CD4-positive, CD25-positive, alpha-beta regulatory T cell (primary cell): ENCODE measurements at places on chromosomes 1 and 21. TPM values are rescaled to one million over a fixed set of nuclear protein-coding genes. Genes with fewer than 3 reads are reported as not detected.

The BMP8A gene
- total RNA-seq = 0.35 TPM

The PDE4B gene
- total RNA-seq = 200 TPM

The HIPK1 gene
- 189 TPM for total RNA-seq

The ACTA1 gene
- total RNA-seq = not detected

The LGR6 gene
- total RNA-seq = 0.32 TPM

DNA sequence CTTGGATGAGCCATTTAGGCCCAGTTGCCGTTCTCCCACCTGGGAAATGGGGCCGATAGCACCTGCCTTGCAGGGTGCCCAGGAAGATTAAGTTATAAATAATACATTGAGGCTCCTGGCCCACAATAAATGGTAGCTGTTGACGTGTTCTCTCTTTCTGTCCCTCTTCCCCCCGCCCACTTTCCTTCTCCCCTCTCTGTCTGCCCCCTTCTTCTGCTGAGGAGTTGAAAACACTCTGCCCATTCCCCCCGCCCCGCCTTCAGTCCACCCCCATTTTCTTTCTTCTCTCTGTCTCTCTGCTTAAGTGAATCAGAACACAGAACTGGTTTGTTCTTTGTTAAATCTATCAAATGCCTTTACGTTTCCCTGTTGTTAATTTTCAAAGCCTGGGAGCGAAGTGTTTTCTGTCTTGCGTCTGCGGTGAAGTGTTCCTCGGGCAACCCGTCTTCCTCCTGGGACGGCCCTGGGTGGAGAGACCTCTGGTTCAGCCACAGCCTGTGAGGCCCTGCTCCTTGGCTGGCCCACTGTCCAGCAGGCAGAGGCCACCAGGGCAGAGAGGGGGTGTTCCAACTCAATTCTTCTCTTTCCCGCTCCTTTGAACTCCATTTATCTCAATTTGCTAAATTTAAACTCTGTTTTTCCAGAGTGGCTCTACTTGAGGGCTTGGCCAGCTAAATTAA is 29.3 kb upstream of the SELENON start:
- no peaks in the 10 kb centered on the region for H3K36me3 ChIP-seq
- no peak overlapping the region for H3K27ac ChIP-seq
- no peak overlapping the region for H3K4me3 ChIP-seq
- no peaks in the 10 kb centered on the region for H3K27me3 ChIP-seq
- peaks cover 40% of the 10 kb centered on the region for H3K4me1 ChIP-seq

DNA sequence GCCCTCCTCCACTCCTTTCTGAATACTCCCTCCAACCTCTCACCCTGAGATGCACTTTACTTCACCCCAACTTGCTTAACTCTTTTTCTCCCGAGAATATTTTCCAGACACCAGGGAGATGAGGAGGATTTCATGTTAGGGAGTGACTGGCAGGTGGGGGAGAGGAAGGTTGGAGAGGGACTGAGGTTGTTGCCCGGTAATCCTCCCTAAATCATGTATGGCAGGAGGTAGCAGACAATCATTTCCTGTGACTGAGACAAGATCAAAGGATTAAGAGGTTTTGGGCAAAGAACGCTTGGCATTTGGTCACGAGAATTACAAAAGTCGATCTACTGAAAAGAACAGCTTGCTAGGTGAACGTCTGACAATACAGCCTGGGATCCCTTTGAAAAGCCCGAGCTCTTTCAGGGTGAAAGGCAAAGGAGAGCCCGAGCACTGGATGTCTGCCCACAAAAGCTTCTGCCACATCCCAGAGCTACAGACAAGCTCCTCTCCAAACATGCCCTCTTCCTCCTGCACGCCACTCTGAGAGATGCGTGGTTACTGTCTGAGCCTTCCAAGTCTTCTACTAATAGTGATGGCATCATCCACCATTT is 154.1 kb downstream of the DAB1 start:
- H3K4me1 ChIP-seq = no peaks in the 10 kb centered on the region
- H3K27ac ChIP-seq = no peak overlapping the region
- no peaks in the 10 kb centered on the region for H3K27me3 ChIP-seq
- no peaks in the 10 kb centered on the region for H3K36me3 ChIP-seq
- no peak overlapping the region for H3K4me3 ChIP-seq

DNA sequence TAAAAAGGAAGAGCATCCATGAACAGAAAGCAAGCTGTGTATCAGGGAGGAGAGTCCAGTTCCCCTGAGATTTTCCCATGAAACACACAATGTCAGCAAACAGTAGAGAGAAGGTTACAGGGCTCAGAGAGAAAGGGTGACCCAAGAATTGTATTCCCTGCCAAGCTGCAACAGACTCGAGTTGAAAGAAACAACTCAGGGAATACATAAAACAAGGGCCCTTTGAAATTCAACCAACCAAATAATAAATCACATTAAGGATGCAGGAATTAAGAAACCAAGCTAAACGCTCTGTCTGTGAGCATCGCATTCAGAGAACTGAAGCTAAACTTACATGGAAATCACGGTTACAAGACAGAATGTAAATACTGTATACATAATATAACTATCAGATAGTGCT is 20.2 kb downstream of the S100A16 start:
- no peaks in the 10 kb centered on the region for H3K36me3 ChIP-seq
- no peak overlapping the region for H3K27ac ChIP-seq
- DNase-seq = no peak
- no peak overlapping the region for H3K4me3 ChIP-seq
- H3K4me1 ChIP-seq = peaks cover 1% of the 10 kb centered on the region
- no peaks in the 10 kb centered on the region for H3K27me3 ChIP-seq

GRCh38 chr1:17375651-17376050 is 3.7 kb downstream of the PADI6 start:
- no peak overlapping the region for H3K27ac ChIP-seq
- no peaks in the 10 kb centered on the region for H3K4me1 ChIP-seq
- H3K27me3 ChIP-seq = no peaks in the 10 kb centered on the region
- no peaks in the 10 kb centered on the region for H3K36me3 ChIP-seq

DNA sequence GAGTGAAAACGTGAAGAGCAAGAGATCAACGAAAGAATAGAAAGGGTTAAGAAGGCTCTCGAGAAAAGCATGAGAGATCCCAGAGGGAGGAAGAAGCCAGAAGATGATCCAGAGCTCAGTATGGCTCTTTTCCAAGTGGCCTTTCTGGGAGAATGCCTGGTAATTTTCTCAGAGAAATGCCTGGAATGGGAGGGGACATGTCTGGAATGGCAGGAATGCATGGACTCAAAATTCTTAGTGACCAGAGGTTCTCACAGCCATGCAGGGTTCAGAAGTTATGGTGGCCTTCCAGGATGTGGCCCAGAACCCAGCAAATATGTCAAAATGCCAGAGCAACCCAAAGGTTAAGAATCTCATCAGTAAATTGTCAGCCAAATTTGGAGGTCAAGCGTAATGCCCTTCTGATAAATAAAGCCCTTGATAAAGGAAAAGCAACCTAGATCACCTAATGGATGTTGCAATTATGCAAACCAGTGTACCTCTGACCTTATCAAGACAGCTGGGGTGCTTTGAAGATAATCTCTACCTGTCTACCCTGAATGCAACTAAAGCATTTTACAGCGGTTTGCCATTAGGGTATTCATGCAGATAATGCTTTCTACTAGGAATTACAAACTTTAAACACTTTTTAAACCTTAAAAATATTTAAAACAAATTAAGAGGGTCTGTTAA is 53.1 kb downstream of the NBPF6 start:
- no peaks in the 10 kb centered on the region for H3K36me3 ChIP-seq
- no peak overlapping the region for H3K4me3 ChIP-seq
- no peak overlapping the region for H3K27ac ChIP-seq
- H3K27me3 ChIP-seq = peaks cover 40% of the 10 kb centered on the region
- peaks cover 17% of the 10 kb centered on the region for H3K4me1 ChIP-seq

- no peaks in the 10 kb centered on the region for H3K27me3 ChIP-seq
- H3K4me3 ChIP-seq = no peak overlapping the region
- H3K36me3 ChIP-seq = no peaks in the 10 kb centered on the region
- DNase-seq = no peak
These were observed 112.7 kb upstream of the WNT4 start for GRCh38 chr1:22255341-22256212.

DNA sequence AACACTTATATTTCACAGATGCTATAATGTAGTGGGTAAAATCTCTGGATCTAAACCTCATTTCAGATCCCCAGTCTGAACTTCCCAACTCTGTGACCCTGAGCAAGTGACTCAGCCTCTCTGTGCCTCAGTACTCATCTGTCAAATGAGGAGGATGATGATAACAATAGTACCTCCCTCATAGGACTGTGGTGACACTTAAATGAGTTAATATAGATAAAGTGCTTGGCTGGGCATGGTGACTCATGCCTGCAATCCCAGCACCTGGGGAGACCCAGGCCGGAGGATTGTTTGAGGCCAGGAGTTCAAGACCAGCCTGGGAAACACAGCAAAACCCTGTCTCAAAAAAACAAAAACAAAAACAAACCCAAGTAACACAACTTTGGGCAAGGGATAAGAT is 4.7 kb upstream of the ECE1 start:
- H3K27me3 ChIP-seq = no peaks in the 10 kb centered on the region
- peak overlapping the region; percentile 97 for H3K27ac ChIP-seq
- peak; percentile 40 for DNase-seq
- H3K4me3 ChIP-seq = peak overlapping the region; percentile 87
- peaks cover 95% of the 10 kb centered on the region for H3K4me1 ChIP-seq
- H3K36me3 ChIP-seq = peaks cover 4% of the 10 kb centered on the region

DNA sequence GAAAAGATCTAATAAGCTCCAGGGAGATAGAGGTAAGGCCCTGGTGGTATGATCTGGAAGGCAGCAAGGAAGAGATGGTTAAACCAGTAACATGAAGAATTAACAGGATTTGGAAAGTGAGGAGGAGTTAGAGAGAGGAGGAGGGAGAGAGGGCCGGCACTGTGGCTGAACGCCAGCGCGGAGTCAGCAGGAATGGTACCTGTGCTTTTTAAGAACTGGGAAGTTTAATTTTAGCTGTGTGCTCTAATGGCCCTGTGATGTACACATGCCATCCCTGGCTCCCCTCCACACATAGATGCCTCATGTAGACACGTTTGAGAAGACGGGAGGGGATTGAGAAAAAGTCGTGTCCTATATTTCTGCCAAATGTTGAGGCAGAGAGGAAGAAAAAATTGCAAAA is 13.8 kb upstream of the AVPR1B start:
- no peak for DNase-seq
- no peaks in the 10 kb centered on the region for H3K36me3 ChIP-seq
- peaks cover 6% of the 10 kb centered on the region for H3K27me3 ChIP-seq
- no peaks in the 10 kb centered on the region for H3K4me1 ChIP-seq
- H3K27ac ChIP-seq = no peak overlapping the region

DNA sequence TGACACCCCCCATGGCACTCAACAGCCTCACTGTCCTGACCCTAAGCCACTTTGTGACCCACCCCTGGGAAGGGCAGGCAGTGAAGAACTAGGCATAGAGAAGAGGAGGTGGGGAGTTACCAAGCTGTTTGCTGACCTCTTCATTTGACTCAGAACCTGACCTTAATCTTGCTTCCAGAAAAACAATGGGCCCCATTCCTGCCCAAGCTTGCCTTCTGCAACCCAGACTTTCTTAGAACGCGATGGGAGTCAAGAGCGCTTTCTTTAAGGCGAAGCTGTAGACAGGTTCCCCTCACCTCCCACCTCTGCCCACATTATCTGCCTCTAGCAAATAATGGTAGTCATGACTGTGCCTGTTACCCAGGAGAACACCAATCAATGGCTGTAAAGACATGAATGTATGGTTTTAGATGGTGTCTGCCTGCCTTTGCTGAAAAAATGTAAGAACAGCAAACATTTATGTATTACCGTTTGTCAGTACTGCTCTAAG is 8.2 kb upstream of the CBR3 start:
- no peaks in the 10 kb centered on the region for H3K27me3 ChIP-seq
- no peak overlapping the region for H3K27ac ChIP-seq
- peaks cover 5% of the 10 kb centered on the region for H3K4me1 ChIP-seq
- H3K4me3 ChIP-seq = no peak overlapping the region

- no peaks in the 10 kb centered on the region for H3K4me1 ChIP-seq
- DNase-seq = no peak
- H3K4me3 ChIP-seq = no peak overlapping the region
These were observed 1881.7 kb downstream of the MRPL39 start for GRCh38 chr21:23725576-23725975.

GRCh38 chr1:223785808-223786207 is 59.9 kb downstream of the TP53BP2 start:
- no peak for DNase-seq
- H3K27ac ChIP-seq = no peak overlapping the region
- no peaks in the 10 kb centered on the region for H3K4me1 ChIP-seq
- no peak overlapping the region for H3K4me3 ChIP-seq
- peaks cover 23% of the 10 kb centered on the region for H3K36me3 ChIP-seq

DNA sequence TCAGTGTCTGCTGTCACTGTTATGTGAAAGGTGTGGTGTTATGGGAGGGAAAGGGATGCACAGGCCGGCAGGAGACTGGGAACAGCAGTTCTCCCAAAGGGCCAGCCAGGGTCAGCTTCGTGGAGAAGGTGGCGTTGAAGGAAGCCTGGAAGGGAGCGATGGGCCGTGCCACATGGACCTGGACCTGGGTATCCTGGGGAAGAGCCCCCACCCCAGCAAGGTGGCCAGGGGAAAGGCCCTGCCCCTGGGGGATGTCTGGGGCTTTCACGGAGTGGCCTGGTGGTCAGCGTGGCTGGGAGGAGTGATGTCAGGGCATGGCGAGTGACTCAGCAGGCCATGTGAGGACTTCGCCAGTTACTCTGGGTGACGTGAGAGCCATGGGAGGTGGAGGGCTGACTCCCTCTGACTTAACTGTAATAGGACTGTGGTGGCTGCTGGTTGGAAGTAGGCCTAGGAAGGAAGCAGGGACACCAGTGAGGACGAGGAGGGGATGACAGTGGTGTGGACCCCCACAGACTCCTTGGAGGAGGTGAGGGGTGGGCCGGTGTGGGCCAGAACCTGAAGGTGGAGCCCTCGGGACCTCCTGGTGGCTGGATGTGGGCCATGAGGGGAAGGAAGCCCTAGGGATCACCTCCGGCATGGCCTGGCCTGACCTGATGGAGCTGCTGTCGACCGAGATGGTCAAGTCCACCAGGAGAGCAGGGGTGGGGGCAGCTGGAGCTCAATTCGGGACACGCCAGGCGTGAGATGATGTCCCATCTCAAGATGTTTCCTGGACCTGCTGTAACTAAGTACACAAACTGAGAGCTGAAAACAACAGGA is 54.5 kb downstream of the BACE2 start:
- no peaks in the 10 kb centered on the region for H3K36me3 ChIP-seq
- H3K4me3 ChIP-seq = no peak overlapping the region
- no peak overlapping the region for H3K27ac ChIP-seq
- DNase-seq = no peak
- no peaks in the 10 kb centered on the region for H3K4me1 ChIP-seq

- H3K27me3 ChIP-seq = no peaks in the 10 kb centered on the region
- H3K4me3 ChIP-seq = no peak overlapping the region
- no peak overlapping the region for H3K27ac ChIP-seq
- peaks cover 19% of the 10 kb centered on the region for H3K36me3 ChIP-seq
- no peaks in the 10 kb centered on the region for H3K4me1 ChIP-seq
These were observed 8.5 kb downstream of the SZT2 start for GRCh38 chr1:43398227-43398626.

DNA sequence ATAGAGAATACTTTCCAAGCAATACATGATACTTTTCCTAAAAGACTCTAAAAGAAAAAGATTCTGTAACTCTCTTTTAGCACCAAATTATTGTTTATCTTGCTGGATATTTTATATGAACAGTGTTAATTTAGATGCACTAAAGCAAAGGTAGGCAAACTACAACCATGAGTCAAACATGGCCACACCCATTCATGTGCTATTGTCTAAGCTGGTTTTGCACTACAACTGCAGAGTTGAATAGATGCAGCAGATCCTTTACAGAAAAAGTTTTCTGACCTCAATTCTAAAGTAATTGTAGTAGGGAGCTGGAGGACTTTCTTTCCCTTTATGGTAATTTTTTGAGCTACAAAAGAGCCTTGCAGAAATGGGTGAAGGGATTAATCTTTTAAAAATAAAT is 19.4 kb downstream of the BLZF1 start:
- H3K27ac ChIP-seq = no peak overlapping the region
- no peaks in the 10 kb centered on the region for H3K27me3 ChIP-seq
- no peak overlapping the region for H3K4me3 ChIP-seq
- no peak for DNase-seq
